ENCODE measurements at places on chromosomes 12 and 14.

GRCh38 chr14:53496668-53497067 lies 343.5 kb upstream of the DDHD1 start:
- no peak for DNase-seq
- no peaks in the 10 kb centered on the region for H3K27me3 ChIP-seq
- no peak overlapping the region for H3K27ac ChIP-seq
- no peaks in the 10 kb centered on the region for H3K36me3 ChIP-seq

DNA sequence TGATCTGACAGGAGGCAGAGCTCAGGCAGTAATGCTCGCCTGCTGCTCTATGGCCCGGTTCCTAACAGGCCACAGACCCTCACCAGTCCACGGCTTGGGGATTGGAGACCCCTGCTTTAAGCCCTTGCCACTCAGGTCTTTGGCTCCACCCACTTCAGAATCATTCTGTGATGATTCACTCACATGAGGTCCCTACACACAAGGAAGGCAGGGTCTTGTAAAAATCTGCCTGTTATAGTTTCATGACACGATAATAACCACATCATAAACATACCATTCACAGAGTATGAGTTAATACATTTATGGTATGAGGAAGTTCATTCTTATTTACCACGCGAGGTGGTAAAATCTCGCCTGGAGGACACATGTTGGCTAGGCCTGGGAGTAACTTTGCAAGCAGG lies 29.0 kb upstream of the MAX start:
- peak overlapping the region; percentile 94 for H3K27ac ChIP-seq
- peaks cover 4% of the 10 kb centered on the region for H3K4me1 ChIP-seq
- H3K36me3 ChIP-seq: no peaks in the 10 kb centered on the region
- no peak for DNase-seq
- no peaks in the 10 kb centered on the region for H3K27me3 ChIP-seq
- H3K4me3 ChIP-seq: no peak overlapping the region

GRCh38 chr12:108972358-108972757 lies 48.5 kb downstream of the SVOP start:
- peaks cover 6% of the 10 kb centered on the region for H3K27me3 ChIP-seq
- no peak overlapping the region for H3K27ac ChIP-seq
- no peak overlapping the region for H3K4me3 ChIP-seq

- peaks cover 11% of the 10 kb centered on the region for H3K27me3 ChIP-seq
- H3K4me3 ChIP-seq: no peak overlapping the region
- H3K4me1 ChIP-seq: no peaks in the 10 kb centered on the region
- peak; percentile 78 for DNase-seq
- no peaks in the 10 kb centered on the region for H3K36me3 ChIP-seq
These were observed 11.4 kb downstream of the TMEM121 start for GRCh38 chr14:105537580-105538474.
